ENCODE measurements at places on chromosomes 4 and X. TPM values are rescaled to one million over a fixed set of nuclear protein-coding genes. Genes with fewer than 3 reads are reported as not detected.

Gene PACRGL
- total RNA-seq, result 23.7 TPM

Gene PPEF1
- 1.0 TPM for total RNA-seq

Gene RAB39B
- total RNA-seq, result 6.0 TPM

Gene LPAR4
- not detected for total RNA-seq

Gene DRD5
- total RNA-seq, result not detected

Gene F8A3
- total RNA-seq, result 2.8 TPM

Gene TMA16
- total RNA-seq, result 41.4 TPM

Gene SYTL5
- total RNA-seq, result not detected

Gene MTMR8
- total RNA-seq, result not detected

Gene HSFX1
- not detected for total RNA-seq

Gene TRO
- total RNA-seq, result not detected

Gene SATL1
- not detected for total RNA-seq

Gene PFKFB1
- 0.27 TPM for total RNA-seq

DNA sequence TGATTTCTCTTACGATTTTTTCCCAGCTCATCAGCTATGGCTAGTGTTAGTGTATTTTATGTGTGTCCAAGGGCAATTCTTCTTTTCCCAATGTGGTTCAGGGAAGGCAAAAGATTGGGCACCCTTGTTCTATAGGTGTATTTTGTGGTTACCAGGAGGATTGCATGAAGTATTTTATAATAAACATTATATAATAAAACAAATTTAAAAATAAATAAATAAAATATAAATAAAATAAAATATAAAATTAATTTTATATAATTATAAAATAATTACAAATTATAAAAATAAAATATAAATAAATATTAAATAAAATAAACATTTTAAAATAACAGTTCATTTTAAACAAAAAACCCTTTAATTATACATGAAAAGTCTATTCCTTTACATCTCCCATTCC lies 35.6 kb upstream of the UGT2B10 start:
- no peaks in the 10 kb centered on the region for H3K27me3 ChIP-seq
- no peak overlapping the region for H3K4me3 ChIP-seq
- no peak for DNase-seq
- H3K4me1 ChIP-seq, result no peaks in the 10 kb centered on the region
- no peaks in the 10 kb centered on the region for H3K36me3 ChIP-seq
- no peak overlapping the region for H3K27ac ChIP-seq

DNA sequence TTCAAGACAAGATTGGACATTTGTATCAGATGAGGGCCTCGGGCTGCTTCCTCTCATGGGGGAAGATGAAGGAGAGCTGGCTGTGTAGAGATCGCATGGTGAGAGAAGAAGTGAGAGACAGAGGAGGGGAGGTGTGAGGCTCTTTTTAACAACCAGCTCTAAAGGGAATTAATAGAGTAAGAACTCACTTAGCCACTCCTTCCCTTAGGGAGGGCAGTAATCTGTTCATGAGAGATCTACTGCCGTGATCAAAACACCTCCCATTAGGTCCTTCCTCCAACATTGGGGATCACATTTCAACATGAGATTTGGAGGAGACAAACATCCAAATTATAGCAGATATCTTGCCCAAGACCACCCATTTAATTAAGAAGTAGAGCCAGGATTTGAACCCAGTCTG lies 97.0 kb downstream of the ARX start:
- no peak overlapping the region for H3K27ac ChIP-seq
- H3K27me3 ChIP-seq, result no peaks in the 10 kb centered on the region
- no peaks in the 10 kb centered on the region for H3K36me3 ChIP-seq
- H3K4me3 ChIP-seq, result no peak overlapping the region
- H3K4me1 ChIP-seq, result no peaks in the 10 kb centered on the region

- no peaks in the 10 kb centered on the region for H3K4me1 ChIP-seq
- DNase-seq, result no peak
- H3K27me3 ChIP-seq, result no peaks in the 10 kb centered on the region
Observed at GRCh38 chr4:10413177-10413576, 44.0 kb downstream of the ZNF518B start.

- H3K27ac ChIP-seq, result no peak overlapping the region
- H3K4me1 ChIP-seq, result peaks cover 23% of the 10 kb centered on the region
- H3K27me3 ChIP-seq, result no peaks in the 10 kb centered on the region
- peak; percentile 91 for DNase-seq
- no peak overlapping the region for H3K4me3 ChIP-seq
Observed at GRCh38 chr4:159010563-159011260, 92.2 kb upstream of the RAPGEF2 start.

DNA sequence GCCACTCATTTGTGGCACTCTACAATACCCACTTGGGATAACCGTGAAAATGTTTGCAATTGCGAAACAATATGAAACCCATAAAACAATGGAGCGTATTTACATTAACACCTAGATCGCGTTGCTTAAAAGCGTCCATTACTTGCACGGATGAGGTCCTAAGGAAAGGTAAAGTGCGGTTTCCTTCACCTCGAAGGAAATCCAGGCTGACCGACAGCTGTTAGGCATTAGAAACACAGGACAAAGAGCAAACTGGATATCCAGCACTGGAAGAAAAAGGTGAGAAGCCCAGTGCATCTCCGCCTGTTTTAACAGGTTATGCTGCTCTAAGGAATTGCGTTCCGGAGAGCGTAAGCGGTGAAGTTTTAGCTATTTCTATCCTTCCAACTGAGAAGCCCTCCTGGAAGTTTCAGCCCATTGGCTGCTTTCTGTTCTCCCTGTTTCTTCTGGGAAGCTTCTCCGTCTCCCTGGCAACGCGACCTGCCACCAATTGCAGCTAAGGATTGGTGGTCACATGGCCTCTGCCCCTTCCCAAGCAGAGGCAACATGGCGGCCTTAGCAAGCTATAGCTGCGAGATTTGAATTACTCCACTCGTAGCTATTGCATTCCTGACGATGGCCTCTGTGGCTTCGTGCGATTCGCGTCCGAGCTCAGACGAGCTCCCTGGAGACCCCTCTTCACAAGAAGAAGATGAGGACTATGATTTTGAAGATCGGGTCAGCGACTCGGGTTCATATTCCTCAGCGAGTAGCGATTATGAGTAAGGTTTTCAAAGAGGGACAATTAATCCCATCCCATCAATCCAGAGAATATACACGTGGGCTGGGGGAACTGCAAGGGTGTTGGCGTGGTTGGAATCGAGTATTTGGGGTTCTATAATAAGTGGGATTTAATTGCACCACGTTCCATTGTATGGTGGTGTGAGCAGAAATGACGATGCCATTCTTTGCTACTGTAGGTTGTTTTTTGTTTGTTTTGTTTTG lies at the start of gene INTU:
Gene INTU (plus strand): TSS at position 538 of the 984 bp plus-strand sequence. CDS start 78 bp downstream, at position 616.
- H3K4me3 ChIP-seq, result peak within 1 kb of the TSS; percentile 96
- peaks cover 7% of the 10 kb centered on the region for H3K4me1 ChIP-seq
- DNase-seq, result peak; percentile 97
- peak within 1 kb of the TSS; percentile 97 for H3K27ac ChIP-seq

DNA sequence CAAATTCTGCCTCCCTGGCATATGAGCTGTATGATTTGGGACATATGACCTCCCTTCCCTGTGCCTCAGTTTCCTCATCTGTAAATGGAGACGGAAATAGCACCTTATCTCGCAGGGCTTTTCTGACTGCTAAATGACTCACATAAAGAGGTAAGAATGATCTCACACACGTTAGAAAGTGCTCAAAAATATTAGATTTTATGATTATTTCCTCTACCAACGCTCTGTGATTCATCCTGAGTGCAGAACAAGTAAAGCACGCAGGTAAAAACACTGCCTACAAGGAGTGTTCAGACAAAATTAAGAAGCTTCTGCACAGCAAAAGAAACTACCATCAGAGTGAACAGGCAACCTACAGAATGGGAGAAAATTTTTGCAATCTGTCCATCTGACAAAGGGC lies 21.1 kb downstream of the ACSL1 start:
- H3K4me3 ChIP-seq, result peak overlapping the region; percentile 72
- H3K27me3 ChIP-seq, result no peaks in the 10 kb centered on the region
- peaks cover 66% of the 10 kb centered on the region for H3K4me1 ChIP-seq
- DNase-seq, result no peak
- peak overlapping the region; percentile 43 for H3K27ac ChIP-seq

- peaks cover 7% of the 10 kb centered on the region for H3K4me1 ChIP-seq
- H3K27ac ChIP-seq, result no peak overlapping the region
- peaks cover 6% of the 10 kb centered on the region for H3K36me3 ChIP-seq
- H3K4me3 ChIP-seq, result no peak overlapping the region
- H3K27me3 ChIP-seq, result peaks cover 67% of the 10 kb centered on the region
Observed at GRCh38 chrX:69154051-69154450, 11.2 kb downstream of the PJA1 start.

GRCh38 chrX:121592884-121593283 lies 545.5 kb downstream of the GLUD2 start:
- no peak overlapping the region for H3K4me3 ChIP-seq
- no peak overlapping the region for H3K27ac ChIP-seq
- no peaks in the 10 kb centered on the region for H3K27me3 ChIP-seq
- no peaks in the 10 kb centered on the region for H3K4me1 ChIP-seq
- no peaks in the 10 kb centered on the region for H3K36me3 ChIP-seq

DNA sequence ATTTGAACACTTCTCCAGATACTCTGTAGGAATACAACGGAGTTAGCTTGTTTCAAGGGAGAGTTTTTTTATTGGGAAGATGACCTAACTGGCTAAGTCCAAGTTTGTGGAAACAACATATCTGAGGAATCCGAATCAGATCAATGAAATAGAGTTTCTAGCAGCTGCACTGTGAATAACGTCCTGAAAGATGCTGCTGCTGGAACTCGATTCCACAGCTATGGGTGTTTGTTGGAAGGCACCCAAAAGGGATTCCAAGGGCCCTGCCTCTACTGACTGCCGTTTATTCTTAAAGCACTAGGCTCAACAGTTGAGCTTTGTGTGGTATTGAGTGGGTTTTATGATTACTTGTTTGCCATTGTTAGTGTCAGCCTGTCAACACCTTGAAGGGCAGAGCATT lies 6.6 kb upstream of the GBA3 start:
- no peak overlapping the region for H3K4me3 ChIP-seq
- DNase-seq, result peak; percentile 46
- H3K27me3 ChIP-seq, result no peaks in the 10 kb centered on the region
- peaks cover 14% of the 10 kb centered on the region for H3K4me1 ChIP-seq

- no peaks in the 10 kb centered on the region for H3K27me3 ChIP-seq
- peak; percentile 28 for DNase-seq
- peak overlapping the region; percentile 44 for H3K27ac ChIP-seq
Observed at GRCh38 chr4:123244137-123244536, 152.5 kb upstream of the SPRY1 start.

GRCh38 chr4:44583393-44583792 lies 68.0 kb downstream of the YIPF7 start:
- no peak overlapping the region for H3K27ac ChIP-seq
- peak; percentile 24 for DNase-seq
- H3K4me1 ChIP-seq, result no peaks in the 10 kb centered on the region
- no peak overlapping the region for H3K4me3 ChIP-seq
- H3K36me3 ChIP-seq, result no peaks in the 10 kb centered on the region

GRCh38 chr4:92382128-92382527 lies 78.4 kb downstream of the GRID2 start:
- H3K4me3 ChIP-seq, result no peak overlapping the region
- no peaks in the 10 kb centered on the region for H3K27me3 ChIP-seq
- no peaks in the 10 kb centered on the region for H3K4me1 ChIP-seq
- no peak for DNase-seq
- H3K36me3 ChIP-seq, result no peaks in the 10 kb centered on the region
- no peak overlapping the region for H3K27ac ChIP-seq

DNA sequence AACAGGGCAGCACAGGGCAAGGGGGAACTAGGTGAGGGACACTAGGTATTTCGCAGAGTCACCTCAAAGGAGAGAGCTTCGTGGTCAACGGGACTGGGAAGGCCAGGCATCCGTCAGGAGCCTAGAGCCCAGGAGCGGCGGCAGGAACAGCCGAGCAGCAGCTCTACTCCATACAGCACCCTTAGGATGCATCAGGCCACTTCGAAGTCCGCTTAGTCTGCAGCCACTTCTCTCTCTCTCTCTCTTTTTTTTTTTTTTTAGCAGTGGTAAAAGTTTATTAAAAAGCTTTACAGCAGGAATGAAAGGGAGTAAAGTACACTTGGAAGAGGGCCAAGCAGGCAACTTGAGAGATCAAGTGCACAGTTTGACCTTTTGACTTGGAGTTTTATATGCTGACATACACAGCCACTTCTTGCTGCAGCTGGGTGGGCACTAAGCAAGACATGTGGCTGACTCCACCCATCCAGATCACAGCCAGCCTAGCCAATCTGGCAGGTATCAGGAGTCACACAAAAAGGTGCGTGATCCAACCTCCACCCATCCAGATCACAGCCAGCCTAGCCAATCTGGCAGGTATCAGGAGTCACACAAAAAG lies 209.7 kb upstream of the RADX start:
- no peak for DNase-seq
- H3K27ac ChIP-seq, result no peak overlapping the region
- H3K27me3 ChIP-seq, result peaks cover 35% of the 10 kb centered on the region
- no peaks in the 10 kb centered on the region for H3K4me1 ChIP-seq
- H3K4me3 ChIP-seq, result no peak overlapping the region
